Left lung (tissue), 14 donors: ENCODE measurements at places on chromosomes 1 and 21.

DNA sequence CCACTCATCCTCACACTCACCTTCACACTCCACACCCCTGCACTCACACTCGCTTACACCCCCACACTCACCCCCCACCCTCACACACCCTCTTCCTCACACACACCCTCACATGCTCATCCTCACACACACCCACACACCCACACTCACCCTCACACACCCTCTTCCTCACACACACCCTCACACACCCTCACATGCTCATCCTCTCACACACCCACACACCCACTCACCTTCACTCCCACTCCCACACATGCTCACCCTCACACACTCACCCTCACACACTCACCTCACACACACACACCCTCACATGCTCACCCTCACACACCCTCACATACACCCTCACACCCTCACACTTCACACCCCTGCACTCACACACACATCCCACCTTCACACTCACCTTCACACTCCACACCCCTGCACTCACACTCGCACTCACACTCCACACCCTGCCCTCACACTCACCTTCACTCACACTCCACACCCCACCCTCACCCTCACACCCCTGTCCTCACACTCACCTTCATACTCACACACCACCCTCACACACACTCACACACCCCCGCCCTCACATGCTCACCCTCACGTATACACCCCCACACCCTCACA is 42.6 kb upstream of the EDN2 start:
- peak; percentile 6 for DNase-seq

DNA sequence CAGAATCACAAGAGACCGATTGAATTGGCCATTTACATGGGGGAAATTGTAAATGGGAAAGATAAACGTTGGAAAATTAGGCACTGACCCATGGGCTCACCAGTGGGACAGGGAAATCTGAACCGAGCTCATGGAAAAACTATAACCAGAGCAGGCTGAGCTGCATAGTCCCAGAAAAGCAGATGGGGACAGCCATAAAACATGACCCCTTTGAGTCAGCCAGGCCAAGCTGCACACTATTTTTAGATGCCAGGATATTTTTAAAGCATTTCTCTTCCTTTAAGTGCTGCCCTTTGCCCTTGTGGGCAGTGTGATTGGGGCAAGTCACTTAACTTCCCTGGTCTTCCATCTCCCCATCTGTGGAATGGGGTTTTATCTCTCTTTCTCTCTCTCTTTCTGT is 184.1 kb downstream of the FOXD2 start:
- no peak for DNase-seq

DNA sequence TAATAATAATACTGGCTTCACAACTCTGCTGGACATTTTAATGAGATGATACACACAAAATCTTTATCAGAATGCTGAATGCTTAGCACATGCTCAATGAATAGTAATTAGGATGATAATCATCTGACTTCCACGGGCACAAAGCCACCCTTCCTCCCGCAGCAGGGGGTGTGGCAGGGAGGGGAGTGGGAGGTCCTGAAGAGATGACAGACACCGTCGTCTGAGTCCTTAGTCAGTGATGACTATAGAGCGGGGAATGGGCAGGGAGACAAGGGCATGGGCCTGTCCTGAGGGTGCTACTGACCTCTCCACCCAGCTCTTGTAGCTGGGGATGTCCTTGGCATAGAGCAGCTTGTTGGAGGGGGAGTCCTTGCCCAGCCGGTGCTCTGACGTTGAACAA is 117.6 kb upstream of the CD34 start:
- no peak for DNase-seq

DNA sequence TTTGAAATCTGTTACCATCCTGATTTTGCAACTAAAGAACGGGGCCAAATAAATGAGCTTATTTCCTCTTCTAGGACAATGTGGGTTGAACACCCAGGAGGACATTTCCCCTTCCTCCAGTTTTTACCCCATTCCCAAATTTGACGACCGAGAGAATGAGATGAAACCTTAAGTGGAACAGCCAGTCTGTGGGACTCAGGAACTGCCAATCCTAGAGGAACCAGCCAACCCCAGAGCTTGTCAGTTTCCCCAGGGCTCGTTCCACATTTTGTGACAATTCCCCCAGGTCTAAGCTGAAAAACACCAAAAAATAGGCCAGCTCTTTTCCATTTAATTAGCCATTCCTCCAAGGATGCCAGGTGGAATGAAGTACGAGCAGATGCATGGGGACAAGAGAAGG is 21.3 kb upstream of the MAPKAPK2 start:
- DNase-seq = no peak

GRCh38 chr21:33871171-33871570 is 44.4 kb downstream of the ATP5PO start:
- no peak for DNase-seq

DNA sequence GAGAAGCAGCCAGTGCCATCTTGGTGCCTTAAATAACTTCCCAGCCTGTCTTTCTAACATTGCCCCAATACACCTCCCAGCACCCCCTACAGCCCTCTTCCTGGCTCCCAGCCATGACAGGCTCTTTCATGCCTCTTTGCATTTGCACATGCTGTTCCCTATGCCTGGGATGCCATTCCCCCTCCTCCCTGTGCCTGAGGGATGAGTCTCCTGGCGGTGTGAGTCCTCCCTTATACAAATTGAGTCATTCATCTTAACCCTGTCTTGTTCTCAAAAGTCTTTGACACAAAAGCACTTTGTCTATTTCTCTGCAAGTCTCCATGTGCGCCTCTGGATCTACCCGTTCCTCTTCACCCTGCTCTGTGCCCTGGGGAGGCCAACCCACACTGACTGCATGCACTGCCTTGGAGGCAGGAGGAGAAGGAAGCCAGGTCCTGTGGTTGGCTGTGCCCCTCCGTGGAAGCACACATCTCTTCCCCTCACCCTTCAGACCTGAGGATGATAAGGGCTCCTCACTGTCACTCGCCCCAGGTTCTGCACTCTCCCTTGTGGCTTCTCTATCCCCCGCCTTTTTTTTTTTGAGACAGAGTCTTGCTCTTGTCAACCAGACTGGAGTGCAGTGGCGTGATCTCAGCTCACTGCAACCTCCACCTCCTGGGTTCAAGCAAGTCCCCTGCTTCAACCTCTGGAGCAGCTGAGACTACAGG is 25.1 kb downstream of the CDCP2 start:
- no peak for DNase-seq

- no peak for DNase-seq
Observed at GRCh38 chr1:87186346-87186745, 142.3 kb upstream of the LMO4 start.

DNA sequence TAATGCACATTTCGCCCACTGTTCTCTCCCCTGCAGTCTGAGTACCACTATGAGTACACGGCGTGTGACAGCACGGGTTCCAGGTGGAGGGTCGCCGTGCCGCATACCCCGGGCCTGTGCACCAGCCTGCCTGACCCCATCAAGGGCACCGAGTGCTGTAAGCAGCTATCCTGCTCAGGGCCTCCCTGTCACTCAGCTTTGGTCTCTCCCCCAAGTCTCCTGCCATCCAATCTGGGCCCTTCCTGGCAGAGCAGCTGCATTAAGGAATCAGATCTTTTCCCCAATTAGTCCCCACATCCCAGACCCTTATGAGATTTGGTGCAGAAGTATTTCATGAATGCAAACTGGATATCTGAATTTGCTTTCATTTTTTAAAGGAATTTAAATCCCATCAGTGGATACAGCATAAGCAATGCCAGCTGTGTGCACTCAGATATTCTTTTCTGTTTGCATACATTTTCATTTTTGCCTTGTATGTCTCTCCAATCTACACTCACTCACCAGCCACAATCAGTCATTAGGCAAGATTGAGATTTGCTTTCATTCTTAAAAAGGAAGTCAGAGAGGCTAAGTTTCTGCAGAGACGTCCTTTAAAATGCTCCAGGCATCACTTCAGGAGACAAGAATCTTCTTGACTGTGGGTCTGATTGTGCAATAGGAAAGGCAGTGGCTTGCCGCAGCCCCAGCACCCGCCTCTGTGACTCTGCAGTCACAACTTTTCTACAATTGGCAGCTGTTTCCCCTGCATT is 48.1 kb downstream of the ELAPOR1 start:
- DNase-seq = peak; percentile 79

DNA sequence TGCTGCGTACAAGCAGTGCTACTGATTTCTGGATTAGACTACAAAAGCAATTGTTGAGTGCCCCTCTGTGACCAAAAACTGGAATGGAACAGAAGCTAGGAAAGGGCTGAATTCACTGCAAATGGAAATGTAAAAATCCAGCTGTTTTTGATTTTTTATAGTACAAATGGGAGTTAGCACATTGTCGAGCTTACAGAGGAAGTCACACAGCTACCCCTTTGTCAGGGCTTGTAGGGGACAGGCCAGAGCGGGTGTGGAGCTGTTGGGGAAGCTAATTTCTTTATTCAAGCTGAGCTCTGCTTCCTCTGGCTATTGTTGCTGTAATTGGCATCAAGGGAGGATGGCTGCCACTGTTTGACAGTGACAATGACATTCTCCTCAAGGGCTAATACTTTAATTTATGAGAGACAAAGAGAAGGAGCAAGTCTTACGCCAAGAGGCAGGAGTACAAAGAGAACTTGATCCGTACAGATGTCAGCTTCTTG is 96.1 kb downstream of the SLC35F3 start:
- DNase-seq = no peak

DNA sequence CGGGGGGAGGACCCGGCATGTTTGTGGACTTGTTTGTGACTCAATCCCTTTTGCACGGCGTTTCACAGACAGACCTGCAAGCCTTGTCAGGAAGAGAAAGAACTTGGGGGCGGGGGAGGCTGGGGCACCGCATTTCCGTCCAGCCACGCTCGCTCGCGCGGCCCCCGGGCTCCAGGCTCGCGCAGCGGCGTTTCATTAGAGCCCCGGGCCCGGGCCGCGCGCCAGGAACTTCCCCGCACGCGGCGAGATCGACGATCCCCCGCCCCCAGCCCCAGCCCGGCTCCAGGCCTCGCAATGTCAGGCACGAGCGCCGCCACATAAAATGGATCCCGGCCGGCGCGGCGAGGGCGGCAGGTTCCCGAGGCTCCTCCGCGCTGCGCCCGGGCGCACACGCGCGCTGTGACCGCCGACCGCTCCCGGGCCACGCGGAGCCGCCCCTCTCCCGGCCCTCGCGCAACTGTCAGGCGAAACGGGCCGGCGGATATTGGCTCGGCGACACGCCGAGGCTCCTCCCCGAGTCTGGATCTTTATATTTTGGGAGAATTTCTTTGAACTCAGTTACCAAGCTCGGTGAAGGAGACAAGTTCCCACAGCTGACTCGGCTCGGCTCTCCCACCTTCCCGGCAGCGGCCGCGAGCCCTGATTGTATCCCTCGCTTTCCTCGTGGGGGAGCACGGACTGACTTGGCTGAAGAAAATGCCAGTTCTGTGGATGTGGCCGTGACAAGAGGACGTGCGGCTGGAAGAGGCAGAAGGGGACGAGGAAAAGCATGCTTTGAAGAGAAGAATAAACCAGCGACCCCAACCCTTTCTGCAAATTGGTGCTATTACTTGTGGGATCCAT is at the start of gene KIF26B:
TSS of gene KIF26B (plus strand) at position 557 of the 843 bp plus-strand sequence. CDS start 440 bp downstream, outside the sequence.
- no peak for DNase-seq

DNA sequence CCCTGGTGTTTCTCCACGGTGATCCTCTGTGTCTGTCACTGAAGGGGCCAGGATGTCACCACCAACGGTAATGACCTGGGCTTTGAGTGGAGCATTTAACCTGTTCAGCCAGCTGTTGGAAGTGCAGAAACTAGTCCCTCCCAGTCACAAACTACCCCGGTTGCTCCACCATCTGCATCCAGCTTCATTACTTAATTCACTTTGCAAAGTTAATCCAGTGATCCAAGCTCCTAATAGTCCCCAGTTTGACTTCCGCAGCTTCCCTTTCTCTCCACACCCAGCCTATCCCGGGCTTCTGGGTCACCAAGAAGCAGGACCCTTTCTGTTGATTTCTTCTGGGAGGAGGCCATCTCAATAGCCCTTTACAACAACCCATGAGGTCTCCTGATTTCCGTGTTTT is 63.5 kb downstream of the MDM4 start:
- no peak for DNase-seq

GRCh38 chr1:67890857-67891256 is 57.6 kb upstream of the GNG12 start:
- no peak for DNase-seq

DNA sequence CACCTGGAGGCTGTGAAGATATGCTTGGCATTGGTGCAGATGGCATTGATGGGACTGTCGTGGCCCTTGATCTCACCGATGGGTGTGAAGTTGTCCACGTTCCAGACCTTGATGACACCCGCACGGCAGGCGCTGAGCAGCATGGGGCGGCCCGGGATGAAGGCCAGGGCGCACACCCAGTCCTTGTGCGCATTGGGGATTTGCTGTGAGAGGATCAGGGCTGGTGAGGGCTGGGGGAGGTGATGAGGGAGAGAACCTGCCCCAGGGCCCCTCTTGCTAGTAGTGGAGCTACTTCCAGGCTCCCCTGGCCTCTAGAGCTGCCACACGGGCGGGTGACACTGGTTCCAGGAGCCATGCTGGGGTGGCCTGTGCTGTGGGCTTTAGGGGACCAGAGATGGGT is 48.8 kb downstream of the KIF21B start:
- DNase-seq = no peak

GRCh38 chr1:21644906-21645305 is 24.3 kb downstream of the RAP1GAP start:
- no peak for DNase-seq

DNA sequence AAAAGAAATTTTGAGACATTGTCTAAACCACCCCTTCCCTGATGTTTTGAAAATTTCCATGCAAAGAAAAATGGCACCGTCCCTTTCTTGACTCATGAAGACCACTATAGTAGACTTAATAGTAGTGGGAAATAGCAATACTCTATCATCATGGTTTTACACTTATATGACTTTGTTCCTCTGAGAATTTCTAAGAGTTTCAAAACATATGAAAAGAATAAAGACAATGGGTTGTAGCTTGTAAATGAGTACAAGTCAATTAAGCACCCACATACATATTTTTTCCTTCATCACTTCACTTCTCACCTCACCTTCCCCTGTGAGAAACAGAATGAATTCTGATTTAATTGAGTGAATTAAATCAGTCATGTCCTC is 151.7 kb downstream of the LYPLAL1 start:
- no peak for DNase-seq

GRCh38 chr1:55685560-55685959 is 470.4 kb upstream of the USP24 start:
- DNase-seq = no peak

GRCh38 chr1:78045563-78045925 is 222 bp upstream of the GIPC2 start:
- DNase-seq = no peak

DNA sequence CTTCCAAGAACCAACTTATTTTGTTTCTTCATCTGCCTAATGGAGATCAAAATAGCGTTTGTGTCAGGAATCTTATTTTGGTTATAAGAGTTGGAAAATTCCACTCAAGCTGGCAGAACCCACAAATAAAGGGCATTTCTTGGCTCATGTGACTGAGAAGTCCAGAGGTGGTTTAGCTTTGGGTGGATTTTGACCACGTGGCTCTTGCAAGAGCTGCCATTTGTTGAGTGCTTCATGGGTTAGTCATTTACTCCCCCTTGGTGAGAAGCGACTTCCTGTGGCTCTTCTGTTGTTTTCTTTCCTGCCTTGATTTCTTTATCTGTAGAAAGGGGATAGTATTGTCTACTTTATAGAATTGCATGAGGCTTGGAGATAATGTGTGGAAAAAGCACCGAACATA is 9.5 kb upstream of the RNF186 start:
- no peak for DNase-seq
